Esophagus (tissue), 2 donors: ENCODE measurements at places on chromosomes 2 and 18. TPM values are rescaled to one million over a fixed set of nuclear protein-coding genes. Genes with fewer than 3 reads are reported as not detected.

Gene COL4A4
- 0.10 TPM for polyA plus RNA-seq

Gene TYW5
- 2.4 TPM for polyA plus RNA-seq

Gene ZC3H8
- 7.6 TPM for polyA plus RNA-seq

Gene ACOXL
- not detected for polyA plus RNA-seq

Gene ALPI
- polyA plus RNA-seq, result not detected

Gene DUSP2
- 3.2 TPM for polyA plus RNA-seq

Gene KIF1A
- polyA plus RNA-seq, result 0.04 TPM

Gene GCG
- 0.14 TPM for polyA plus RNA-seq

Gene SERPINB5
- polyA plus RNA-seq, result 174 TPM

Gene COL5A2
- 5.5 TPM for polyA plus RNA-seq

Gene APLF
- 1.3 TPM for polyA plus RNA-seq

Gene DYNAP
- 9.6 TPM for polyA plus RNA-seq

Gene TOGARAM2
- 0.42 TPM for polyA plus RNA-seq

Gene AGAP1
- polyA plus RNA-seq, result 4.9 TPM

Gene AOX1
- polyA plus RNA-seq, result 2.8 TPM

Gene RETSAT
- 35.3 TPM for polyA plus RNA-seq

Gene SH3RF3
- polyA plus RNA-seq, result 1.3 TPM

Gene ERICH2
- 0.32 TPM for polyA plus RNA-seq

Gene CELF4
- 0.06 TPM for polyA plus RNA-seq

Gene TUBA3E
- 0.04 TPM for polyA plus RNA-seq

Gene NXPH2
- polyA plus RNA-seq, result not detected

Gene TUBA4A
- polyA plus RNA-seq, result 89.0 TPM

Gene C2orf80
- not detected for polyA plus RNA-seq

Gene RUFY4
- polyA plus RNA-seq, result 0.28 TPM

Gene CRYBA2
- polyA plus RNA-seq, result 0.49 TPM

Gene NPHP1
- 2.3 TPM for polyA plus RNA-seq

Gene SLC20A1
- 10.4 TPM for polyA plus RNA-seq

Gene TIA1
- polyA plus RNA-seq, result 51.3 TPM

Gene TSPYL6
- polyA plus RNA-seq, result 0.02 TPM

Gene TMEM37
- polyA plus RNA-seq, result 4.0 TPM

Gene ZNF236
- 3.0 TPM for polyA plus RNA-seq

Gene SALL3
- not detected for polyA plus RNA-seq

Gene KCNJ3
- under 0.01 TPM for polyA plus RNA-seq

Gene CD28
- polyA plus RNA-seq, result 0.10 TPM

Gene MALL
- 264 TPM for polyA plus RNA-seq

Gene IL1B
- 4.3 TPM for polyA plus RNA-seq

Gene ABCG5
- 0.01 TPM for polyA plus RNA-seq

Gene LYG1
- polyA plus RNA-seq, result 0.34 TPM

Gene RGPD3
- 0.12 TPM for polyA plus RNA-seq

Gene ACMSD
- polyA plus RNA-seq, result not detected

Gene STRADB
- polyA plus RNA-seq, result 36.8 TPM

Gene ATP6V1B1
- 0.13 TPM for polyA plus RNA-seq

Gene ICA1L
- 1.2 TPM for polyA plus RNA-seq

Gene ICOS
- 0.04 TPM for polyA plus RNA-seq

Gene LAMA1
- polyA plus RNA-seq, result 0.16 TPM

Gene ARHGAP28
- 0.57 TPM for polyA plus RNA-seq

Gene RSAD2
- 0.49 TPM for polyA plus RNA-seq

Gene TBC1D8
- 19.4 TPM for polyA plus RNA-seq

Gene SATB2
- polyA plus RNA-seq, result 0.33 TPM

Gene PLB1
- polyA plus RNA-seq, result 0.94 TPM

Gene GAREM1
- 4.9 TPM for polyA plus RNA-seq

Gene HOXD12
- polyA plus RNA-seq, result not detected

Gene ANKRD53
- polyA plus RNA-seq, result 1.0 TPM

Gene CNGA3
- polyA plus RNA-seq, result 0.02 TPM

Gene NEU2
- not detected for polyA plus RNA-seq

Gene CDH19
- 0.73 TPM for polyA plus RNA-seq

Gene MSH2
- 6.2 TPM for polyA plus RNA-seq

Gene EN1
- polyA plus RNA-seq, result not detected

Gene RAX
- 0.01 TPM for polyA plus RNA-seq
